ENCODE measurements at places on chromosomes 6 and 20.
A peak's percentile ranks its signal among the peaks of the same experiment; 100 is the strongest.

- DNase-seq, result no peak
Measured at GRCh38 chr6:89412071-89413005, at the start of gene RRAGD. RRAGD (minus strand) TSS chr6:89412273; CDS start chr6:89411993, 280 bp downstream.

DNA sequence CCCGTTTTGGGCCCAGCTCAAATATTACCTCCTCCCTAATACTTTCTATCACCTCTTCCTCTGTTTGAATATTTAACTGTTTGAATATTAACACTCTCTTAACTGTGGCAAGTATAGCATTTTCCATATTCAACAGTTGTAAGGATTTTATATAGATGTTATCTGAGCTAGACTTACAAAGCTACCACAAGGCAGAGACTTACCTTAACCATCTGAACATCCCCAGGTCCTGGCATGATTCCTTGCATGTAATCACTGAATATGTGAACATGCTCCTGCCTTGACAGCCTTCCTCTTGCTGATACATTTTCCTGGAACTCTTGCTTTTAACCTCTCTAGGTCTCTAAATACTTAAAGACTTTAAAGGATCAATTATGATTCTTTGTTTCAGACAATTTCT is 182.4 kb downstream of the MCHR2 start:
- no peak for DNase-seq

DNA sequence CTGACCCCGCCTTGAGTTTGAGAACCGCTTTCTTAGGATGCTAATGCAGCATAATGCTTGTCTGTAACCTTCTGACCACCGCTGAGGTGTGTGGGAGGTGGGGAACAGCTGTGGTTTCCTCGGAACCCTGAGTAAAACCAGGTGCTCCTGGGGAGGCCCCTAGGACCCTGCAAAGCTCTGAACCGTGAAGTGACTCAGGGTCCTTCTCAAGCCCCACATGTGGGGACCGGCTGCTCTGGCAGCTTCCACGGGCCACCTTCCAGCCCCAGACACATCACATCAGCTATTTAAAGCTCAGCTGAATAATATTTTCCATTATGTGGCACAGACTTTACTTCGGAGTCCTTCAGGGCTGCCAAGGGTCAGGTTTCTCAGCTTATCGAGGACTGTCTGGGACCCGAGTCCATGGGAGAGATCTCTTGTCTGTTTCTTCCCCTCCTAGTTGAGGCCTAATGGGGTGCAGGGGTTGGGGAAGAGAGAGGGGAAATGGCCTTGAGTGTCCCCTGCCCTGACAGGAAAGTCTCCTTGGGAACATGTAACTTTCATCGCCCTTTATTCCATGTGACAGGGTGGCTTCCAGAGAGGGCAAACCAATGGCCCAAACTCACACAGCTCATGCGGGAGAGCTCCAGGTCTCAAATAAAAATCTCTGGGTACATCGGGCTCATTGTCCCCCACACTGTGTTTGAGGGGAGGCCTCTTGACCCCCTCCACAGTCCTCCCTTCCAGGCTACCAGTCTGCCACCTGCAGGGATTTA is 186.1 kb upstream of the SLC24A3 start:
- no peak for DNase-seq

GRCh38 chr6:108002365-108003221 is 44.6 kb upstream of the SEC63 start:
- DNase-seq, result no peak

- DNase-seq, result no peak
Measured at GRCh38 chr20:33727115-33727479, 4.7 kb upstream of the ZNF341 start.

GRCh38 chr6:43969158-43969981 is 157.9 kb downstream of the MRPL14 start:
- no peak for DNase-seq

- no peak for DNase-seq
Measured at GRCh38 chr20:37938954-37939353, 36.0 kb downstream of the VSTM2L start.

DNA sequence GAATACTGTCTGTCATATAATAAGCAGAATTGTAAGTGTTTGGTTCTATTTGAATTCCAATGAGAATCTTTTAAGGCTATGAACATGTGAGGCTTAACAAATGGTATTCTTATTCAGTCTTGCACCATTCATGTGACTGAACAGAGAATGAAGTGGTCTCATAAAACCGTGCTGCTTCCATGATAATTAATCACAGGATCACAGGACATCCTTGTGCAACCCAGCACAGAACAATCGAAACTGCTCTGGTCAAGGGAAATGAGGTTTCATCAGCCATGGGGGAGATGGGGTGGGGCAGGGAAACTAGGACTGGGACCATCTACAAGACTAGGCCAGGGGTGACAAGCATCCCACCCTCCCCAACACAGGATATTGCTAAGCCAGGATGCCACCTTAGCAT is 6.0 kb downstream of the PPIL6 start:
- peak; percentile 74 for DNase-seq

DNA sequence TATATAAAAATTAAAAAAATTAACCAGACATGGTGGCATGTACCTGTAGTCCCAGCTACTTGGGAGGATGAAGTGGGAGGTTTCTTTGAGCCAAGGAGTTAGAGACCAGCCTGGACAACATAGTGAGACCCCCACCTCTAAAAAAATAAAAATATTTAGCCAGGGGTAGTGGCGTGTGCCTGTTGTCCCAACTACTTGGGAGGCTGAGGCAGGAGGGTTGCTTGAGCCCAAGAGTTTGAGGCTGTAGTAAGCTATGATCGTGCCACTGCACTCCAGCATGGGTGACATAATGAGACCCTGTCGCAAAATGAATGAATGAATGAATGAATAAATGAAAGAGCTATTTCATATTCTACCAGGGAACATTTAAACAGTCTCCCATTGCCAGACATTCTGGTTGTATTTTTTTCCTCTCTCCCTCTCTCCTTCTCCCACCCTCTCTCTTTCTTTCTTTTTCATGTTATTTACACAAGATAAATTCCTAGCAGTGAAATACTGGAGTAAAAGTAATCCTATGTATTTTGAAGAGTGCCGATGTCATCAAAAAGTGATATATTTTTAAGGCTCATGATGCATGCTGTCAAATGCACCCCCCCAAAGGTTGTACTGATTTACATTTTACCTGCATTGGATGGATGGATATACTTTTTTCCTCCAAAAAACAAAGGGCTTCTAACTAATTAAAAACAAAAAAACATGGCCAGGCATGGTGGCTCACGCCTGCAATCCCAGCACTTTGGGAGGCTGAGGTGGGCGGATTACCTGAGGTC is 194.8 kb upstream of the ZNF217 start:
- DNase-seq, result no peak

DNA sequence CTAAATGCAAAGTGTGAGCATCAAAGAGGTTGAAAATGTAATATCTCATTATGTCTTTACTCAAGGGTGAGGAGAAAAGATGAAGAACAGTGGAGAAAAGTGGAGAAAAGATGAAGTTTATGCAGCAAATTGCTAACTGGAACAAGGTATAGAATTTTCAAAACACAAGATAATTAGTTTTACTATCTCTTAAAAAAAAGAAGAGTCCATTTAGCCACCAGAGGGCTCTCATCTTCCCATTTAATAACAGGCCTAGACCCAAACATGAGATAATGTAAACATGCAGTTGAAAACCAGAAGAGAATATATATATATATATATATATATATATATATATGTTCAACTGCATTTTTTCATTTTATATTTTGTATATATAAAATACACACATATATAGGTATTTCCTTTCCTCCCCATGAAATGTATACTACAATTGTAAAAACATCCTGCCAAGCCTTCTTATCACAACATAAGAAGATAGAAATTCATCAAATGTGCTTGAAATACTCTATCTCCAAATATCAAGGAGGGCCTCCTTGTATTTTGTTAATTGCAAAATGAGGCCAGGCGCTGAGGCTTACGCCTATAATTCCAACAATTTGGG is 78.4 kb downstream of the ADTRP start:
- no peak for DNase-seq

DNA sequence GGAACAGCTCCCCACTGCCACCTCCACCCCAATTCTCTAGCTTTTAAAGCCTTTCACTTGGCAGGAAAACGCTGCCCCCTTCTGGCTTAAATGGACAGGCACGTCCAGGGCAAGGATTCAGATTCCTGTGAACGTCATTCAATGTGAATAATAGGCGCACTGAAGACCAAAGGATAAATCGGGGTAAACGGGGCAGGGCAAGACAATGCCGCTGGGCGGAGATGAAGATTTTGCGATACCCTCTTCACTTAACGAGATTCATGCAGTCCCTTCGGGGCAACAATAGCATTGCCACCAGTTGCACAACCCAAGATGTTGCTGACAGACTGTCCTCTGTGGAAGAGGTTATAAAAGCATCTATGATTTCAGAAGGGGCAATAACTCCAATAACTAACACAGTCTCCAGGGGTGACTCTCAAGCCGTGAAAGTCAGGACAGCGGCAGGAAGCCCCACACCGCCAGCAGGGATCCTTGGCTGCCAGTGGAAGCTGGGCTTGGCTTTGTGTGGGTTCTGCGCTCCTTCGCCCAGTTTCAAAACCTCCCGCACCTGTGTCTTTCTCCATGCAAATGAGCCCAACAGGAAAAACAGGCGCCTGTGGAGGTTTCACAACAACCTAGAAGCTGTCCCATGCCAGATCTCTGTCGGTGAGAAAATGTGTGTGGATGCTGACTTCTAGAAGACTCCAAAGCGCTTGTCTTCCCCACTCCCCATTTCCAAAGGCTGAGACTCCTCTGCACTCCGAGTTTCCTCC is 291.8 kb downstream of the BMP7 start:
- DNase-seq, result peak; percentile 28

- no peak for DNase-seq
Measured at GRCh38 chr6:69128411-69128810, 493.3 kb downstream of the ADGRB3 start.

GRCh38 chr6:33112148-33112547 is 36.4 kb downstream of the HLA-DPB1 start:
- DNase-seq, result no peak

DNA sequence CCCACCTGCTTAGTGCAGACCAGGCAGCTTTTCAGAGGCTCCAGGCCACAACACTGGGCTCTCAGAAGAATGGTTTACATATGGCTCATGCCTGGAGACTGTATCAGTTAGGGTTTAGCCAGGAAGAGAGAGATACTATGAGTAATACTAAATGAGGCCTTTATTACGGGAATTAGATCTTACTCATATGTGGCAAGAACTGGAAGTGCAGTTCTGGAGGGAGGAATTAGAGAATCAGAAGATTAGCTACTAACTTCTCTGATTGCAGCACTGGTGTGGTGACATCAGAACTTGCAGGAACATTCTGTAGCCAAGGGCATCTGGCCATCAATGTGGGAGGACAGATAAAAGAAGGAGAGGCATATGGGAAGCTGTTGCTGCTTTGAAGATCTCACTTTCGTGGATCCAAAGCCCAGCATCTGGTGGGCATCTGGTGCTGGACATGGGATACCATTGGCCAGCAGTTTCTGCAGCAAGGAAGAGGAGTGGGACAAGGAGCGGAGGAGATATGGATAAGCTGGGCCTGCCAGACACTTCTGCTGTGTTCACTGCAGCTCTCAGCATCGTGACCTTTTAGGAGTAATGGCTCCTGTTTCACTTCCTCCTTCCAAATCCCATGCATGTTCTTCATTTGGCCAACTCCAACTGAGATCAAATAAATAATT is 248.5 kb downstream of the BTBD3 start:
- DNase-seq, result peak; percentile 83

GRCh38 chr6:99761711-99762110 is 155.1 kb downstream of the PRDM13 start:
- DNase-seq, result no peak

- DNase-seq, result no peak
Measured at GRCh38 chr6:16706911-16707783, 54.1 kb downstream of the ATXN1 start.

DNA sequence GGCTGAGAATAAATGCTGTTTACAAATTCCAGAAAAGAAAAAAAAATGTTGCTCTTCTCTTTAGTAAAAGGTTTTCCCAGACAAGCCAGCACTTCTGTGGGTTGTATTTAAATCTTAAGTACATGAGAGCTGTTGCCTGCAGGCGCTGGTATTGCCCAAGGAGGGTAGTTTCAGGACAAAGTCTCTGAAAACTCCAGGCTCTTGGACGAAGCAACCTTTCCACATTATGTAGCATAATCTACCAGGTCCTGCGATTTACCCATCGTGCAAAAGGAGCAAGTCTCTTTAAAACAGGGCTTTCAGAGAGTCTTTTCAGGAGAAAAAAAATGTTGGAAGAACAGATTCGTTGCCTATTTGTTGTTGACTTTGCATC is 65.6 kb downstream of the PLG start:
- DNase-seq, result no peak

- DNase-seq, result no peak
Measured at GRCh38 chr6:128131566-128131965, 230.7 kb upstream of the THEMIS start.

DNA sequence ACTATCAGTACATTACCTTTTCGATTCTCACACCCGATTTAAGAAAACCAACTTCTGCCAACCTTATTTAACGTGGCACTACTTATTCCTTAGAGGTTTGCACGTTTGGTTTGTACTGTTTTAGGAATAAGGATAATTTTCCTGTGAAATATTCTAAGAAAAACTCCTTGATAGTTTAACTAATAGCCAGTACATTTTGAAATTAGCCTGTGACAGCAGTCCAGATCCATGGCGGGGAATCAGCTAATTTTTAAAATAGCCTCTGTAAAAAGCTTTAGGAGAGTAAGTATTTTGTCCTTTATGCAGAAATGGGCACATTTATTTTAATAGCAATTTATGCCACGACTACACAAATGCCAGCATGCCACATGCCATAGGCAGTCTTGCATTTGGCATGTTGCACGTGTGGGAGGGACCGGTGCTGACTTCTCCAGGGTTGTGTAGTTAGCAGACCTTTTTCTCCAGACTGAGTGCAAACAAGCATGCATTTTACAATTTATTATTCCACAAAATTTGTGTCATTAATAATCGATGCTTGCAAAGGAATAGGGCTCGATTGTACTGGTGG is 6.2 kb downstream of the FOXC1 start:
- DNase-seq, result no peak

- DNase-seq, result no peak
Measured at GRCh38 chr6:41963371-41963770, 21.8 kb upstream of the CCND3 start.

DNA sequence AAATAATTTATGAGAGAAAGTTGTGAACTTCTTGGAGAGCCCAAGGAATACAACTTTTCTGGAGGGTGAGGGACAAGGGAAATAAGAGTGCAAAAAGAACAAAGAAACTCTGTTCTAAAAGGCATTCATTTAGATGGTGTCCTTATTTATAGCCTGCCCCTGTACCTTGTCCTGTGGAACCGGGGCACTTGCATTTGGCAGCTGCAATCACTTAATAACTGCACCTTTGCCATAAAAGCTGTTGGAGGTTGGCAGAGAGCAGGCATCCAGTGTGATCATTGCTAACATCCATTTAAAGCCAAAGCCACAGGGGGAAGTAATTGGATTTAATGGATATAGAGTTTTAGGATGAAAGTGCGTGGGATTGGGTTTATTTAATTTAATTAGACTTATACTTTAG is 50.8 kb upstream of the SGK1 start:
- DNase-seq, result no peak

DNA sequence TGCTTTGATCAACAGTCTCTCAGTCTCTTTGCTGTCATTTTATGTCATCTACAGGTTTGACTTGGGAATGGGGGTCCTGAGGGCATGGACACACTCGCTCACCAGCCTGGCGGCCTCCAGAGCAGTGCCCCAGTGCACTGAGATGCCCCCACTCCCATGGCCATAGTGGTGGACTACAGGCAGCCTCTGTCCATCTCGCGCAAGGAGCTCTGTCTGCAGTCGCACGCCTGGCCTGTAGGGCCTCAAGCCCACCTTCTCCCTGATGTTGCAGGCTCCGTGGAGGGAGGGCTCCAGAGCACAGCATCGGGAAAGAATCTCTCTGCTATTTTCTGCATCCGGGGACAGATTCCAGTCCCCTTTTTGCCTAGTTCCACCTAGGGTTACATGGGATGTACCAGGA is 22.6 kb downstream of the DDO start:
- DNase-seq, result no peak
